HEK293T (cell line): ENCODE measurements at places on chromosomes 2 and 18.

DNA sequence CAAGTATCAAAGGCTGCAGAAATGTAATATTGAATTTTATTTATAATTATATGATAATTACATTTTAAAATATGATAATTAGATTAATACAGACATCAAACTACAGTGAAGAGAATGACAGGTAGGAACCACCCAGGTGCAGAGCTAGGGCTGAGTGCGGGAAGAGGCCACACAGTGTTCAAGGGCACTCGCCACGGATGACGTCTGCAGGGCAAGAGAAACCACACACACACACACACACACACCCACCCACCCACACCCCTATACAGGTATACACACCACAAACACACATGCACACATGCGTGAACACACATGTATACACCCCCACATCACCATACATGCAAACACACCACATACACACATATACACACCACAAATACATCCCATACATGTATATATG, 41.2 kb downstream of the MBP start:
- DNase-seq = no peak

- DNase-seq = peak; percentile 18
These were observed 534 bp upstream of the SOCS6 start for GRCh38 chr18:70288171-70288850.

DNA sequence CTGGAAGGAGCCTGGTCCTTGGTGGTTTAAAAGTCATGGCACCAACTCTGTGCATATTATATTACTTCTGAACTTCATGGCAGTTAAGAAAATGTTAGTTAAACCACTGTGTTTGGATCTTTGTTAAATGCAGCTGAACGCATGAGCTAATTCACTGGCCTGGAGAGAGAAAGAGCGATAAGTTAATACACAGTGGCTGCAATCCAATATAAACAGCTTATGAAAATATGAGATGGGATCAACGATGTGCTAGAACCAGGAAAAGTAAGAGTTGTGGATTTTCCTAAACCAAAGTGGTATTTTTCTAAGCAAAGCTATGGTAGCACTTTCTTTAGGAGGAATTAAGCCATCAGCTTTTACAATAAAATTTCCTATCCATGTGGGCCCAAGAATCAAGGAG, 326.7 kb downstream of the MTX2 start:
- no peak for DNase-seq

- DNase-seq = no peak
These were observed 36.1 kb upstream of the B3GNT7 start for GRCh38 chr2:231359441-231359840.

DNA sequence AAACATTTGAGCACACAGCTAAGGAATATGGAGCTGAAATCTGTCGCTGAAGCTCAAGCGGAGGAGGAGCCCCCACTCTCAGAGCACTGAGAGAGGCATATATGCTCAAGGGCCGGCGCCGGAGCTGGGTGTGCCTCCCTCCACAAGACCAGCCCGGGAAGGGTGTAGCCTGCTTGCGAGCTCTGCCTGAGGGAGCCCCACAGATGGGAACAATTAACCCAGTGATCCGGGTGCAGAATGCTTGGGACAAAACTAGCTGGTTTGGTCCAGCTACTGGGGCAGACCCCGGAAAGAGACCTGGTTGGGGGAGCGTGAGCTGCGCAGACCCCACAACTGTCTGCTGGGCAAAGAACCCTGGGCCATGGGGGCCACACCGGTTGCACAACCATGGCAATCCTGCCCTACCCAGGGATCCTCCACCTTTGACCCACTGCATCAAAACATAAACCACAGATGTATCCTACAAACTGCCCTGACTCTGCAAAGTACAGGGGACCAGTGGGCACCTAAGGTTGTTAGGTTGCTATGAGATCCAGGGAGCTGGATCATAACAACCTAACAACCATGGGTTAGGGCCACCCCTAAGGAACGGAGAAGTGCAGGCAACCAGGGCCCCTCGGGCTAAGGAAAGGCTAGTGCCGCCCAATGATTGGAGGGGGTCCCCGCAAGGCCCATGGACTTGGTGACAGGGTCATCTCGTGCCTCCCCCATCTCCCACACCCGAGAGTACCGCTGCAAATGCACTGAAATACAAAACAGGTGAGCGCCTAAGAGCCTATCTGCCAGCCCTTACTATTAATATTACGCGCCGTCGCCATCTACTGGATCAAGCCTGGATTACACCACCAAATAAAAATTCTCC, 53.4 kb upstream of the SCN1A start:
- DNase-seq = peak; percentile 50

GRCh38 chr2:133879703-133880102, 311.4 kb upstream of the NCKAP5 start:
- no peak for DNase-seq

GRCh38 chr2:72929010-72929409, 11.7 kb downstream of the EMX1 start:
- no peak for DNase-seq

DNA sequence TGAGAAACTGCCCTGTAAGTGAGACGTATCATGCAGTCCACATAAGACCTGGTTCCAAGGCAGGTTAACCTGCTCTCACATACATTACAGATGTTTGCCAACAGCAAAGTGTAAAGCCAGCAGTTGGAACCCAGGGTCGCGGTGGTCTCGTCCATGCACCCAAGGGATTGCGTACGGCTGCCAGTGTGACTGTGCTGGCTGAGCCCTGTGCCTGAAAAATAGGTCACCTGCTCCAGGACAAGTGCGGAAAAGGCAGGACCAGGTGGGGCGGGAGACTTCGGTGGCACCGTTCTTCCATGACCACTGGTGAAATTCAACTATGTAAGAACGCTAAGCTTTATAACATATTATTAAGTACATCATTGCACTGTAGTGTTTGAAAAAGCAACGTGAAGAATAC, 110.5 kb downstream of the MBP start:
- no peak for DNase-seq

DNA sequence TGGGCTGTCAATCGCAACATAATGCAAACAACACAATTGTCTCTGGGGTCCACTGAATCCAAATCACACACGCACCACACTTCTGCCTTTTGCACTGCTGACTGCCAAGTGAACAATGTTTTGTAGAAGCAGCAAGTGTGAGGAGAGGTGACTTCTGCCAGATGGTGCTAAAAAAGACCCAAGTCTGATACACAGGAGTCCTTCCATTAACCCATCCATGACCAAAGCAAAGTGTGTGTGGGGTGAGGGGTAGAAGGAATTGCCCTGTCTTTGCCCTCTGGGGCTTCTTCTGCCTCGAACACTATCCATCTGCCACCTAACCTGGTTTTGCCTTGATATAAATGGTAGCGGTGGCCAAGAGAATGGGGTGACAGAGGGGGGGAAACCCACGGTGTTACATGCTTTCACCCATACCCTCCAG, 50.0 kb downstream of the C2orf42 start:
- DNase-seq = no peak

- no peak for DNase-seq
These were observed 2.0 kb downstream of the SKOR2 start for GRCh38 chr18:47249314-47249981.

DNA sequence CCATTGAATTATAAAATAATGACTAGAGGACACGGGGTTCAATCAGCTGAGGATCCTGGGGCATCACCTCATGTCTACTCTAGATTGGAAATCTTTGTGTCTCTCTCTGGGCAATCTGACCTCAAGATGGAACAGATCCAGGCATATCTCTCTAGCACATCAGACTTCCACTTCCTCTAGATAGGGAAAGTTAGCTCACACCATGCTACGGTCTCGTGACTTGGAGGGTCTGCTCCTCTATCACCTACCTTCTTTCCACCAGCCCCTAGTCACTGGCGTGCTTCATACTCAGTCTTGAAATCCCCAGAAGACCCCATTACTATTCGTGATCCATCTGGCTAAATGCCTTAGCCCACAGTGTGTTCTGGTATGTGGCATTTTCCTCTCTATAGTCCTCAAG, 148.8 kb downstream of the ANKRD44 start:
- DNase-seq = no peak

DNA sequence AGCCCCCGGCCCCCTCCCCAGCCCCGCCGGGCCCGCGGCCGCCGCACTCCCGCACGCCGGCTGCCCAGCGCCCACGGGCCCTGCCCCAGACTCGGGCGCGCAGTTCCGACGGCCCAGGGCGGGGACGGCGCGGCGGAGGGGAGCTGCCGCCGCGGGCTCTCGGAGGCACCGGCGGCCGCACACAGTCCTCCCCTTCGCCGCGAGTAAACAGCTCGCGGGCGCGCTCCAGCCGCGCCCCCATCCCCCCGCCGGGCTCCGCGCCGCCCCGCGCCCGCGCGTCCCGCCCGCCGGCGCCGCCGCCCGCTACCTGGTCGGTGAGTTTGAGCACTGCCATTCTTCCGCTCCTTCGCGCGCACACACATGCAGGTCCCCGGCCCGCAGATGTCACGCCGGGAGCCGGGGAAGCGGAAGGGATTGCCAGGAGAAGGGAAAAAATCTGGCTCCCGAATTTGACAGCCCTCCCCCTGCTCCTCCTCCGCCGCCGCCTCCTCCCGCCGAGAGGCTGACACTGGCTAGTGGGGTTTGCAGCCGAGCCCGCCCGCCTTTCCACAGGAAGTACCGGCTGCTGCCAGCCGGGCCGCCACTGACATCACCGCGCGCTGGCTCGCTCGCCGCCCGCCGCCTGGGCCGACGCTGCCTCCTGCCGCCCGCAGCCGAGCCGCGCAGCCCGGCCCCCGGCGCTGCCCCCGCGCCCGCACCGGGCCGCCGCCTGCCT, at the start of gene ANKRD44:
TSS of gene ANKRD44 (minus strand) at position 510 of the 715 bp plus-strand sequence. CDS start at position 334, 176 bp downstream.
- DNase-seq = peak; percentile 87

DNA sequence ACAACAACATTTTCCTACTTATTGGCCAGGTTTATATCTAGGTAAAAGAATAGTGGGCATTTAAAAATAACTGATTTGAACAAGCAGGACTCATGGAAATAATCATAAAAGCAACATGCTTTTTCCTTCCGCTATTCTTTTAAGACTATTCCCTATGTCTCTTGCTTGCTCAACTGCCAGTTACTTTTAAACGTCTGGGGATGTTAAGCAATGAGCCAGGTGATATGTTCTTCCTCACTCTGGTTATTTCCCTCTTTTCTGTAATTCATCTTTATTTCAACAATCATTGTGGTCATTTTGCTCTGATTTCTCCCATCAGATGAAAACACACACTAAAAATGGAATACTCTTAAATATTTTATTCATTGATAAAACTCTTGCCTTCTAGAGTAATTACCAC, 33.4 kb upstream of the SLC8A1 start:
- DNase-seq = no peak

GRCh38 chr2:137888845-137889244, 75.4 kb upstream of the HNMT start:
- peak; percentile 28 for DNase-seq

DNA sequence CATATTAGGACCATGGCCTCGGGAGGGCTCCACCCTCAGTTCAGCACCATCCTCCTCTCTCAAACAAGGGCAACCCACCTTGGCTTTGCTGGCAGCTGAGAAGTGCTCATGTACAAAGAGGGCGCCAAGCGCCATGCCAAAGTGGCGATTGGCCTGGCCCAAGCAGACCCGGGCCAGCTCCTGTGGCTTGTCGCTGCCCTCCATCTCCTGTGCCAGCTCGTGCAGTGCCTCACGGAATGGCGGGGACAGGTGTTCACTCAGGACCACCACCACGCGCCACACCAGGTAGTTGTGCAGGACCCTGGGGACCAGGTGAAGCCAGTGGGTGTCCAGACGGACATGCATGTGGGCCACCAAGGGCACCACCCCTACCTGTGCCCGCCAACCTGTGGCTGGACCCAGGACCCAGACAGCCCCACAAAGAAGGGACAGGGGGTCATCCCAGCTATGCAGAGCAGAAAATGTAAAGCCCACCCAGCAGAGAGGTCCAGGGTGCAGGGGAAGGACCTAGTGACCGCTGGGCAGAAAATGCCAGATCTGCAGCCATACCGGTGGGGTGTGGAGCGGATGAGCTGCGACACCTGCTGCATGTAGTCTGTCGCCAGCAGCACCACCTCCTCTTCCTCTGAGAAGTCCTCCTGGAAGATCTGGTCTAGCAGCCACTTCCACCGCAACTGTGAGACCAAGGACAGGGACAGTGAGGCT, 3.6 kb downstream of the ECEL1 start:
- no peak for DNase-seq

DNA sequence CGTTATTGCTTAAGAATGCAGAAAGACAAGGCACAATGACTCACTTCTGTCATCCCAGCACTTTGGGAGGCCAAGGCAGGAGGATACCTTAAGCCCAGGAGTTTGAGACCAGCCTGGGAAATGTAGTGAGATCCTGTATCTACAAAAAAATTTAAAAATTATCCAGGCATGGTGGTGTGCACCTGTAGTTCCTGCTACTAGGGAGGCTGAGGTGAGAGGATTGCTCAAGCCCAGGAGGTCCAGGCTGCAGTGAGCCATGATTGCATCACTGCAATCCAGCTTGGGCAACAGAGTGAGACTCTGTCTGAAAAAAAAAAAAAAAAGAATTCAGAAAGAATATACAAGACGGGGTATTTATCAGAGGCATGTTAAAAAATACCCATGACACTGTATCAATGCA, 182.0 kb upstream of the SPOPL start:
- no peak for DNase-seq

GRCh38 chr2:38739524-38739923, 11.6 kb downstream of the SRSF7 start:
- DNase-seq = no peak

DNA sequence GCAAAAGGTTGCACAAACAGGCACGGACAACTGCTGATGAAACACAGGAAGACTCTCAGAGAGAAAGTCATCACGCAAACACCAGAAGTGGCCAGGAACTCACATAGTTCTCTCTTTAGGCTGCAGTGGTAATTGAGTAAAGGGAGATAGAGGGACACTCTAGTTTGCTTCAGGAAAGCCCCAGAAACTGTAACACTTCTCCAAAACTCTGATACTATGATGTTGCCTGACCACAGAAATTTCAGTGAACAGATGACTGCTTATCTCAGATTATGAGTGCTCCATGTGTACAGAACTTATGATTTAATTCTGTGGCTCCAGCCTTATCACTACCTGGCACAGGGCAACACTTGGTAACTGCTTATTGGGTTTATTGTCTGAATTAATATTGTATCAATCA, 311.5 kb upstream of the GYPC start:
- no peak for DNase-seq

DNA sequence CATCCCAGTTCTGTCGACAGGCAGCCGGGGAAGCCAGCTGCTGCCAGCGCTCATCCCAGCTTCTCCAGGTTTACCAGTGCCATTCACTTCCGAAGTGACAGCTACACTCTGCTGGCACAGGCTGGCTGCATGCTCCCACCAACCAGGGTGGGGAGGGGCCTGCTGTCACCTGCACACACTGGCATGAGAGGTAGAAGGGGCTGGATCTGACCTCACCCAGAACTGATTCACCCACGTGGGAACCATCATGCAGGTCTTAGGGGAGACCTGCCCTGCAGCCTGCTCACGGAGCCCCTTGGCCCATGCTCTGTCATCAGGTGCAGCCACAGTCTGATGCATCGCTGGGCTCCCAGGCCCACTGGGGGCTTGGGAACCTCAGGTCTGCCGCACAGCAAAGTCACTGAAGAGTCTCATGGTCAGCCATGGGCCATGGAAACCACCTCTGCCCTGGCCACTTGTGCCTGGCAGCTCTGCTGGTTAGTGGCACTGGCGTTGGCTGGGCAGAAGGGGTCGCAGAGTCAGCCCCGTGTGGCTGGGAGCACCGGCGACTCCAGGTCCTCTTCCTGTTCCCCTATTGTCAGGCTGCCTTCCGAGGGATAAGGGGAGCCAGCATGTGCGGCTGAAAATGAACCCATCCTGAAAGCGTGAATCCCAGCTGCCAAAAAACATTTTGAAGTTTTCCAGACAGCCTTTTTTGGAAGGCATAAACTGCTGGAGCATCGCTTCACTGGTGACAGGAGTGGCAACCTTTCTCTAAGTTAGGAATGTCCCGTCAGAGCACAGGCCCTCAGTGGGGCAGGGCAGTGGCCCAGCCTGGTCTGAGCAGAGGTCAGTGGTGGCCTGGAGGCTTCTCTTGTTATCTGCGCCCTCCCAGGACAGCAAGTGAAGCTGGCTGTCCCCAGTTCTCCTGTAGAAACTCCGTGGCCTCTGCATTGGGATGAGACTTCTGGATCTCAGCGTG, 157.8 kb downstream of the SEPTIN10 start:
- DNase-seq = no peak
